ENCODE measurements at places on chromosomes 3 and 15.

DNA sequence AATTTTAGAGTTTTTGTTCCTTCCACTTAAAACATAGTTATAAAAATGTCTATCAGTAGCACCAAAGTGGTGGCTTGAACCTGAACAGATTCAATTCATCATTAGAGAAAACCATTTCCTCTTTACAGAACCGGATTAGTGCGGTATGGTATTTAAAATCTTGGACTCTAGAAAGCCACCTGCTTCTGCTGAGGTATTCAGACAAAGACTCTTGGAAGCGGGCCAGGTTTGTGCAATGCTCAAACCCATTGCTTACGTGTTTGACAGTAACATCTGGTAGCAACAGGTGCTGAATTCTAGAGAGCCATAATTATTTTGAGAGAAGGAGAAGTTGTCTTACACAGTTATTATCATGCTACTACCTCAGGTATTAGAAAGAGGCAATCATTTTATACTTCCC is 290.5 kb downstream of the NAALADL2 start:
- no peak for DNase-seq

DNA sequence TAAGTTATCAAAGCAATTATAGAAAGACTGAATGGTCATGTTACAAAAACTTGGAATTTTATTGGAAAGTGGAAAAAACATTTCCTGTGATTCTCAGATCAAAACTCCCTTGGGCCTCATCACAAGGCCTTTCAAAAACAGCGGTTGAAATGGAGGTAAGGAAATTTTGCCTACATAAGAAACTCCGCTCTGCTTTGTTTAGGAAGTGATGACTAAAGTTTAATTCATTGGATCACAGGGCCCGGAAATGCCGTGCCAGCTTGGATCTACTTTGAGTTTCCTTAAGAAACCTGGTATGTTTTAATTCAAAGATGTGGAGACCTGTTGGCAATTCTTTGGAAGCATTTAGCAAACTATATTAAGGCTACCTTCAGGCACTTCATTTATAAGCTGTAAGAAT is 143.9 kb upstream of the MME start:
- no peak for DNase-seq

GRCh38 chr3:58861551-58861950 is 188.3 kb downstream of the CFAP20DC start:
- DNase-seq: no peak

- no peak for DNase-seq
These were observed 115.0 kb upstream of the ABHD17C start for GRCh38 chr15:80580106-80580505.
